Activated T-helper 17 cell treated with anti-CD3 and anti-CD28 coated beads, Interleukin-2, amount 50 U/mL, for 72 hours (primary cell): ENCODE measurements at places on chromosomes 7 and 10. TPM values are rescaled to one million over a fixed set of nuclear protein-coding genes. Genes with fewer than 3 reads are reported as not detected.

- ATAC-seq: peak; percentile 28
Measured at GRCh38 chr7:87628780-87629569, 777 bp downstream of the RUNDC3B start.

DNA sequence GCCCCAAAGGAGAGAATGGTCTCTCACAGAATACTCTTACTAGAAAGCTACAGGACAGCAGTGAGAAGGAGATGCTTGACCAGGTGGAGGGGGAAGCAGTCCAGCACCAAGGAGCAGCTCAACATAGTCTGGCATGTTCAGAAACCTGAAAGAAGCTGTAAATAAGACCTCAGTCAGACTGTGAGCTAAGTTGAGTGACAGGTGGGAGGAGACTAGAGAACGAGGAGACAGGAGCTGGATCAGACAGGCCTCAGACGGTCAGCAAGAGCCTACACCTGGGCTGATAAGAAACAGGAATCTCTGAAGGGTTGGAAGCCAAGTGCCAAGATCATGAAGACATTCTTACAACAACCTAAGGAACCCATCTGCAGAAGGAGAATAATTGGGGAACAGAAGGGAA is 54.5 kb downstream of the ELMO1 start:
- no peak for ATAC-seq

- ATAC-seq: no peak
Measured at GRCh38 chr10:7378602-7379403, 32.0 kb downstream of the SFMBT2 start.

- no peak for ATAC-seq
Measured at GRCh38 chr7:135160858-135161653, 9.5 kb downstream of the CYREN start.

DNA sequence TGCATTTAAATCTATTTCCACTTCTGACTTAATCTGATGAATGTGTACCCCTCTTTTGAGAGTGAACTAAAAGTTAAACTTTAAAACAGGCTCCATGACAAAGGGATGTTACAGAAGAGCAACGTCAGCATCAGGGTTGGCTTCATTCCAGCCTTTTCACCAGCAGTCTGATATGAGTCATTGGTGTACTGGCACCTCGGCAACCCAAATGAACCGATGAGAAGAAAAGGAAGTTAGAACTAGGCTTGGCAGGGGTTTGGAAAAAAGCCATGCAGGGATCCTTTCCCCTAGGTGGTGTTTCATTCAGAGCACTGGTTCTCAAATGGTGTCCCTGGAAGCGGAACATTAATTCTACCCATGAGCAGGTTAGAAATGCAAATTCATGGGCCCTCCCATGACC is 53.6 kb downstream of the SEC61G start:
- no peak for ATAC-seq

GRCh38 chr10:79331226-79331625 is 16.0 kb upstream of the PPIF start:
- ATAC-seq: peak; percentile 28

DNA sequence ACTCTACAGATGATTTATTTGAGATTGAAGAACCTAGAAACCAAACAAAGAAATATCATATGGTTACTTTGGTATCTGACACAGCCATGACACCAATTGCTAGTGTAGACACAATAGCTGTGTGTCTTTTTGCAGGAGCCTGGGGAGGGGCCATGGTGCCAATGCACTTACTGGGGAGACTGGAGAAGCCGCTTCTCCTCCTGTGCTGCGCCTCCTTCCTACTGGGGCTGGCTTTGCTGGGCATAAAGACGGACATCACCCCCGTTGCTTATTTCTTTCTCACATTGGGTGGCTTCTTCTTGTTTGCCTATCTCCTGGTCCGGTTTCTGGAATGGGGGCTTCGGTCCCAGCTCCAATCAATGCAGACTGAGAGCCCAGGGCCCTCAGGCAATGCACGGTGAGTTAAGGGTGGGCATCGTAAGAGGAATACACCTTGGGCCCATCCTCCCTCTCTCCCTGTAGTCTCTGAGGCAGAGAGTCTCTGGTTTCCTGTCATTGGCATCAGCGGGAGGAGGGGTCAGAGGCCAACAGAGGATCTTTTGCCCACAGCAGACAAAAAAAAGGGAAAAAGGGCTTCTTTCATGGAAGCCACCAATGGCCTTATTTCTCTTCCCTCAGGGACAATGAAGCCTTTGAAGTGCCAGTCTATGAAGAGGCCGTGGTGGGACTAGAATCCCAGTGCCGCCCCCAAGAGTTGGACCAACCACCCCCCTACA is 1.2 kb downstream of the TMEM139 start:
- no peak for ATAC-seq

- no peak for ATAC-seq
Measured at GRCh38 chr10:17235136-17235535, 7.1 kb downstream of the VIM start.

GRCh38 chr10:22489975-22490374 is 144.7 kb downstream of the SPAG6 start:
- ATAC-seq: peak; percentile 64

- no peak for ATAC-seq
Measured at GRCh38 chr10:112637901-112638300, 190.9 kb downstream of the VTI1A start.

- ATAC-seq: no peak
Measured at GRCh38 chr7:114660126-114660486, 245.5 kb downstream of the FOXP2 start.

DNA sequence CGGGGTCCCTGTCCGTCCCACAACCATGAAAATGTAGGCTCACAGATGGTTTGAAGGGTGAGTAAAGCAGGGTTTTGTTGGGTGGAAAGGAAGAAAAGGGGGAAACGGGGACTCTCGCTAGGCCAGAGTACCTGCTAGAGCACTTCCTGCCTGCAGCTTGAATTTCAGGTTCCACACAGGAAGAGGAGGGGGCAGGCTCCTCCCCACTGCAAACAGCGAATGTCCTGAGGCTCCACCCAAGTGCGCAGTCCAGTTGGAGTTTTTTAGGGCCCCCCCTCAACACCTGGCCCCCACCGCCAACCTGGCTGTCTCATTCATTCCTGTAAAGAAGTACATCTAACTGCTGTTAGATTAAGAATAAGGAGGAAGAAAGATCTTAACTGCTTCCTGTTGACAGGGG is 414.7 kb downstream of the SH2D4B start:
- ATAC-seq: no peak

DNA sequence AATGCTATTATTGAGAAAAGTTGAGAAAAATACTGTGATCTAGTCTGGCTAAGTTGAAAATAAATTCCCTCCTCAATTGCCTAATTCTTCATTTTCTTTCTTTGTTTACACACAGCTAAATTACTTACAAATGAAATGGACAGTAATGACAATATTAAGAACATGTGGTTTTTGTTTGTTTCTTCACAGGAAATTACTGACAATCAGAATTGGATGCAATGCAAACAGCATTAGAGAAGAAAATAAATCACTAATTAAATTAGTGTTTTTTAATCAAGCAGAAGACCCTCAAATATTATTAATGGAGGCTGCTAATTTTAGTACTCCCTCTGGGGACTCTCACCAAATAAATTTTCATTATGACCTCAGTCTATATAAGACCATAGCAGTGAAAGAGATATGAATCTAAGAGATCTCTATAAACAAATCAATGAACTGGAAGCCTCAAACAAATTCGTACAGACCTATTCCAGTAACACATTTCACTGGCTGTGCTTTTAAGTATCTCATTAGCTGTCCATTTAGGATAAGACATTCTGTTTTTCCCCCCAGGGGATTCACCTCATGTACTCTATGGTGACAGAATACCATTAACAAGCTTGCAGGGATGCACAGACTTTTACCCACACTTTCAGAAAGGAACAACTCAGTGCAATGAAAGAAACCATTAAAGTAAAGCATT is 202.0 kb upstream of the DGKB start:
- ATAC-seq: no peak

- no peak for ATAC-seq
Measured at GRCh38 chr10:16011548-16011947, 151.2 kb upstream of the MINDY3 start.

- no peak for ATAC-seq
Measured at GRCh38 chr10:11336722-11337162, 274.7 kb downstream of the USP6NL start.

The CCL24 gene
- total RNA-seq: not detected

The PRR15 gene
- total RNA-seq: not detected

The OR2A7 gene
- 5.3 TPM for total RNA-seq

The SEC31B gene
- total RNA-seq: 127 TPM

The GLI3 gene
- total RNA-seq: 0.74 TPM

The PNLIPRP2 gene
- total RNA-seq: not detected

The POR gene
- total RNA-seq: 53.7 TPM
